ENCODE measurements at places on chromosomes 3 and 15. TPM values are rescaled to one million over a fixed set of nuclear protein-coding genes. Genes with fewer than 3 reads are reported as not detected.

GRCh38 chr15:62378772-62379498 lies 213.8 kb upstream of the C2CD4B start:
- DNase-seq: no peak

- DNase-seq: peak; percentile 92
Observed at GRCh38 chr3:170488802-170489201, 70.1 kb downstream of the CLDN11 start.

Gene GOLGA6L10
- 0.25 TPM for total RNA-seq

GRCh38 chr3:177484206-177484605 lies 286.9 kb upstream of the TBL1XR1 start:
- DNase-seq: peak; percentile 74

- no peak for DNase-seq
Observed at GRCh38 chr3:116247605-116248004, 197.7 kb downstream of the LSAMP start.

DNA sequence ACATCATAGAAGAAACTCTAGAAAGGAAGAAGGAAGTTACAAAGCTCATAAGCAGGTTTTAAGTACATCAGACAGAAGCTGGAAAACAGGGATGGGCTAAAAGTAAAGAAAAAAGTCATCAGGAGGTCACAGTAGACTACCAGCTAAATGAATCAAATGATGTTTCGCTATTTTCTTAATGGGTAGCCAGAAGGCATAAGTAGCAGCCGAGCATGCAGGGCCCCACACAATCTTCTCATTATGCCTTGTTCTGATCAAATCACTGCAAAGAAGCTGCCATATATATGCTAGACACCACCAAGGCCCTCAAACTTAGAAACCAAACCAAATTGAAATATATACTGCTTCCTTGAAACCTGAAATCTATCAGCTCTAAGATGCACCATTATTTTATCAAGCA lies 349.1 kb downstream of the ULK4 start:
- no peak for DNase-seq

GRCh38 chr3:69941439-69942176 lies 57.9 kb upstream of the SAMMSON start:
- no peak for DNase-seq

Gene CPA3
- 0.30 TPM for total RNA-seq

GRCh38 chr3:61686228-61686648 lies 124.9 kb downstream of the PTPRG start:
- DNase-seq: peak; percentile 30

DNA sequence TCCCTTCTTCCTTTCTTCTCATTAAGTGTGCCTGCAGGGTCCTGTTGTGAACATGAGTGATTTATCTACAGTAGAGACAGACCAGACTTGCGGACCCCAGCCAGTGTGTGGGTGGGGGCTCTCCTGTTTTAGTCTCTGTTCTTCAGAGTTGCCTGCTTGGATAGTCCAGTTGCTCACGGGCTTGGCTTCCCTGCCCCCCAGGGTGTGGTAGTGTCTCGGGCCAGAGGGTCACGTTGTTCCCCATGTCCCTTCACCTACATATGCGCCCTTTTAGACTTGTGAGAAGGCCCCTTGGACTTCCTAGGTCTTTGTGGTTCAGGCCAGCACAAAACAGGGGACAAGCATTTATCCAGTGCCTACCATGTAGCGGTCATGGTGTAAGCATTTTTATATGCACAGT lies 85.8 kb downstream of the AAGAB start:
- DNase-seq: no peak

Gene STARD5
- 0.71 TPM for total RNA-seq

- DNase-seq: peak; percentile 96
Observed at GRCh38 chr3:125322166-125322565, 53.0 kb downstream of the ZNF148 start.

GRCh38 chr15:78108300-78109084 lies 16.1 kb downstream of the SH2D7 start:
- peak; percentile 82 for DNase-seq

Gene OXSM
- 21.8 TPM for total RNA-seq

- peak; percentile 23 for DNase-seq
Observed at GRCh38 chr3:188526057-188526456, 372.1 kb downstream of the LPP start.

- no peak for DNase-seq
Observed at GRCh38 chr3:11616551-11616950, 27.2 kb downstream of the VGLL4 start.

GRCh38 chr3:117706756-117707155 lies 997.2 kb downstream of the TUSC7 start:
- no peak for DNase-seq

Gene ZIC4
- total RNA-seq: 0.02 TPM

- no peak for DNase-seq
Observed at GRCh38 chr3:129699199-129699598, 92.7 kb upstream of the PLXND1 start.

GRCh38 chr3:61704807-61705206 lies 143.4 kb downstream of the PTPRG start:
- no peak for DNase-seq

- no peak for DNase-seq
Observed at GRCh38 chr3:187972454-187972853, 181.5 kb upstream of the LPP start.

Data from M059J (cell line).